A549 treated with Hydrocortisone at 1 μM for 4 hours (cell line): ENCODE measurements at places on chromosomes 7 and 10. TPM values are rescaled to one million over a fixed set of nuclear protein-coding genes. Genes with fewer than 3 reads are reported as not detected.

The SRRM3 gene
- total RNA-seq: 8.8 to 12.6 TPM (median 11.1 TPM) in 5 replicates

The EXOC6 gene
- total RNA-seq: 11.9 to 26.7 TPM (median 14.9 TPM) in 5 replicates

The PDE1C gene
- total RNA-seq: 2.5 to 3.8 TPM (median 3.0 TPM) in 5 replicates

The ARHGAP22 gene
- total RNA-seq: 3.5 to 4.0 TPM (median 3.7 TPM) in 5 replicates

The ECD gene
- 25.0 to 31.0 TPM (median 26.6 TPM) in 5 replicates for total RNA-seq

The TWIST1 gene
- 1.8 to 3.5 TPM (median 3.2 TPM) in 5 replicates for total RNA-seq

The WNT8B gene
- total RNA-seq: not detected in 5 replicates

The ZNF438 gene
- 1.6 to 1.9 TPM (median 1.7 TPM) in 5 replicates for total RNA-seq

The TMEM140 gene
- total RNA-seq: 0.70 to 1.5 TPM (median 1.0 TPM) in 5 replicates

The ELFN1 gene
- total RNA-seq: 0.28 to 0.43 TPM (median 0.37 TPM) in 5 replicates

The C10orf105 gene
- not detected in 5 replicates for total RNA-seq

The MOSPD3 gene
- 17.0 to 22.3 TPM (median 19.6 TPM) in 5 replicates for total RNA-seq

The KIF11 gene
- total RNA-seq: 28.7 to 46.4 TPM (median 34.3 TPM) in 5 replicates

The CALHM2 gene
- 4.2 to 5.2 TPM (median 5.1 TPM) in 5 replicates for total RNA-seq

The PPP1R9A gene
- total RNA-seq: 2.8 to 4.6 TPM (median 3.7 TPM) in 5 replicates

The PKD2L1 gene
- 0.05 to 0.31 TPM (median 0.16 TPM) in 5 replicates for total RNA-seq

The CAMK2B gene
- 0.12 to 0.32 TPM (median 0.28 TPM) in 5 replicates for total RNA-seq

The GLCCI1 gene
- total RNA-seq: 0.70 to 1.2 TPM (median 0.89 TPM) in 5 replicates

The IKZF1 gene
- not detected in 5 replicates for total RNA-seq

The FEZF1 gene
- total RNA-seq: not detected in 5 replicates

The SLC29A4 gene
- 11.7 to 15.2 TPM (median 13.4 TPM) in 5 replicates for total RNA-seq

The GNAI1 gene
- total RNA-seq: 27.1 to 35.3 TPM (median 30.8 TPM) in 5 replicates

The TRPV5 gene
- total RNA-seq: not detected in 5 replicates

The CRYGN gene
- total RNA-seq: not detected in 5 replicates

The BAMBI gene
- total RNA-seq: 8.9 to 11.3 TPM (median 10.4 TPM) in 5 replicates

The EBLN1 gene
- total RNA-seq: not detected in 5 replicates

The MMRN2 gene
- 1.0 to 1.2 TPM (median 1.1 TPM) in 5 replicates for total RNA-seq

The CYP26C1 gene
- not detected in 5 replicates for total RNA-seq

The SPDYE5 gene
- total RNA-seq: not detected in 5 replicates

The BICC1 gene
- 14.6 to 25.3 TPM (median 17.1 TPM) in 5 replicates for total RNA-seq

The ZNF804B gene
- not detected in 5 replicates for total RNA-seq

The ADCK2 gene
- total RNA-seq: 18.4 to 22.0 TPM (median 20.6 TPM) in 5 replicates
